Activated CD4-positive, alpha-beta T cell treated with anti-CD3 and anti-CD28 coated beads, Interleukin-2, amount 10 ng/mL, durations not matched to agents 24 days and 14 days (primary cell): ENCODE measurements at places on chromosomes 1 and 21. TPM values are rescaled to one million over a fixed set of nuclear protein-coding genes. Genes with fewer than 3 reads are reported as not detected.

GRCh38 chr1:162007466-162007865 lies 16.2 kb downstream of the OLFML2B start:
- no peaks in the 10 kb centered on the region for H3K36me3 ChIP-seq
- H3K4me1 ChIP-seq, result peaks cover 10% of the 10 kb centered on the region
- peaks cover 2% of the 10 kb centered on the region for H3K27me3 ChIP-seq
- no peak overlapping the region for H3K4me3 ChIP-seq
- no peak for DNase-seq

- no peaks in the 10 kb centered on the region for H3K27me3 ChIP-seq
- no peaks in the 10 kb centered on the region for H3K4me1 ChIP-seq
- no peak for DNase-seq
- H3K36me3 ChIP-seq, result no peaks in the 10 kb centered on the region
Observed at GRCh38 chr1:79646880-79647279, 640.4 kb upstream of the ADGRL4 start.

DNA sequence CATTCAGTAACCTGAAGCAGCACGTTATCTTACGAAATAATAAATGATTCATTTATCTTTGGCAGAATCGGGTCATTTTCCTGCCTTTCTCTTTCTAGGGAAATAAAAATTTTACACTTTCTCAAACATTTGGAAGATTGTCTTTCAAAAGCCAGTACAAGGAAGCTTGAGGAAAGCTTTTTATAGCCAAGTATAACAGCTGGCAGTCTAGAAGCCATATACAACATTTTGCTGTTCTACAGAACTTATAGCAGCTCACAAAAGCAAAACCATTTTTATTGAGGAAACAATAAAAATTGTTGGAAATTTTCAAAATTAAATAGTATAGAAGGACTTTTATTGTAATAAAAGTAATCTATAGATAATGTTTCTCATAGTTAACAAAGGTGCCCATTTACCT lies 448.6 kb downstream of the SMYD3 start:
- DNase-seq, result no peak
- H3K27ac ChIP-seq, result no peak overlapping the region
- H3K27me3 ChIP-seq, result no peaks in the 10 kb centered on the region
- H3K4me1 ChIP-seq, result no peaks in the 10 kb centered on the region

DNA sequence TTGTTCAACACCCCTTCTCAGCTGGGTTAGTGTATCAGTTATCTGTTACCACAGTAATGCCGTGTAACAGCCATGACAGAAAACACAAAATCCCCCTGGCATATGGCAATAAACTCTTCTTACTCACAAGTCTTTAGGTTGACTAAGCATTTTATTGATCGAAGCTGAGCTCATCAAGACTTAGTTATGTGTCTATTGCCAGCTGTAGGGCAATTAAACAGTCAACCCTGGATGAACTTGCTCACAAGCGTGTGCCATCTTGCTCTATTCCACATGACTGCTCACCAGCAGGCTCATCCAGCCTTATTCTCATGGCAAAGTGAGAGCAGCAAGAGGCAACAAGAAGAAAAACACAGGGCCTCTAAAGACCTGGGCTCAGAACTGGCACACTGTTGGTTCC lies 333.8 kb upstream of the PTBP2 start:
- H3K36me3 ChIP-seq, result no peaks in the 10 kb centered on the region
- no peak overlapping the region for H3K27ac ChIP-seq
- no peaks in the 10 kb centered on the region for H3K4me1 ChIP-seq
- H3K4me3 ChIP-seq, result no peak overlapping the region

Gene IGSF5
- not detected in 2 replicates for total RNA-seq

GRCh38 chr1:193763266-193763665 lies 576.9 kb upstream of the B3GALT2 start:
- H3K36me3 ChIP-seq, result no peaks in the 10 kb centered on the region
- no peak overlapping the region for H3K4me3 ChIP-seq
- H3K4me1 ChIP-seq, result no peaks in the 10 kb centered on the region
- no peak for DNase-seq

Gene IRF2BP2
- total RNA-seq, result 206 and 217 TPM in 2 replicates

DNA sequence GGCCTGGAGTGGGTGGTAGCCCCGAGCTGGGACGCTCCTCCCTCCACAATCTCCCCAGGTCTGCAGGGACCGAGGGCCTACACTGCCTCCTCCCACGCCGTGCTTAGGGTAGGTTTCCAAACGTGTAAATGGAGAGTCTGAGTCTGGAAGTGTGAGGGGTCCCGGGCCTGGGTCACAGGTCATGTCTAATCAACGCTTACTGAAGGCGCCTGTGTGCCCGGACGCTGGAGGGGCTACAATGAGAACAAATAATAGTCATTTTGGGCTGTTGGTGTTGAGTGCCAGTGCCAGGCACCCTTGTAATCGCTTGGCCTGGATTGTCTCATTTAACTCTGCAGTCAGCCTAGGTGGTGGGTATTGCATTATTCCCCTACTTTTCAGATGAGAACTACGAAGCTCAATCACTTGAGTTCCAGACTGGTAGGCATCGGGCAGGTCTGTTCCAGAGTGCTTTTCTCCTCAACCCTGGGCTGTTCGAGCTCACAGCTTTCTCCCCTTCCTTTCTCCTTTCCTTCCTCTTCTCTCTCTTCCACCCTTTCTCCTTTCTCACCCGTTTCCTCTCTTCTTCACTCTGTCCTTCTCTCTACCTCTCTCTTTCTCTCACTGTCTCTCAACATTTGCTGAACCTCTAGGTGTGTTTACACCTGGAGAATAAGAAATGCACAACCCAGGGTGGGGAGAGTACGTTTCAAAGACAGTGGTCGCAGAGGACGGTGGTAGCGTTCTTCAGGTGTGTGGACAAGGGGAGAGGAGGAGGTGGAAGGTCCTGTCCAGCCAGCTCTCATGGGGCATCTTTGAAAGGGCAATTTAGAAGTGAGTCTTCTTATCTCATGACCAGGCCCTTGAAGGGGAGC lies 883 bp downstream of the SLC66A1 start:
- peaks cover 1% of the 10 kb centered on the region for H3K36me3 ChIP-seq
- peaks cover 35% of the 10 kb centered on the region for H3K4me1 ChIP-seq
- H3K27ac ChIP-seq, result peak overlapping the region; percentile 75
- peak; percentile 77 for DNase-seq
- H3K4me3 ChIP-seq, result peak overlapping the region; percentile 92

DNA sequence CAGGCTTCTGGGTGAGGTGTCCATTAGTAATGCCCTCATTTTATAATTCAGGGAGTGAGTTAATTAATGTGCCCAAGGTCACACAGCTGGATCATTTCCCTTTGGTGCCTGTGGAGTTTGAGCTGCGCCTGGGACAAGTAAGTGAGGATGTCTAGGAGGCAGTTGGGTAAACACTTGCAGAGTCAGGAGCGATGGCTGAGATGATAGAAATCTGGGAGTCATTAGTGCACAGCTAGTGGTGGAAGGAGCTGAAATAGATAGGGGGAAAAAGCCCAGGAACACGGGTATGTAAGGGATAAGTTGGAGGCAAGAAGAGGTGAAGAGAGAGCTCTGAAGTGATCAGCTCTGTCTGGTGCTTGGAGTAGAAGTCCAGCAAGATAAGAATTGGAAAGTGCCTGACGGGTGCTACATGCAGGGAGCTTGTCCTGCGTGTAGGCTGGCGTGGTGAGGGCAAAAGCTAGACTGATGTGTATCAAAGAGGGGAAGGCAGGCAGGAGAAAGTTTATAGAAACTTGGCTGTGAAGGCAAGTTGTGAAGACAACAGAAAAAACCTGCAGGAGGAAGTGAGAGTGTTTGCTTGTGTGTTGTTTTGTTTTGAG lies 1.7 kb upstream of the SCAF4 start:
- H3K36me3 ChIP-seq, result no peaks in the 10 kb centered on the region
- peaks cover 7% of the 10 kb centered on the region for H3K4me1 ChIP-seq
- DNase-seq, result no peak
- H3K27me3 ChIP-seq, result no peaks in the 10 kb centered on the region
- H3K4me3 ChIP-seq, result no peak overlapping the region

GRCh38 chr1:17658837-17659236 lies 96.3 kb upstream of the ACTL8 start:
- DNase-seq, result no peak
- no peaks in the 10 kb centered on the region for H3K27me3 ChIP-seq
- no peak overlapping the region for H3K4me3 ChIP-seq

DNA sequence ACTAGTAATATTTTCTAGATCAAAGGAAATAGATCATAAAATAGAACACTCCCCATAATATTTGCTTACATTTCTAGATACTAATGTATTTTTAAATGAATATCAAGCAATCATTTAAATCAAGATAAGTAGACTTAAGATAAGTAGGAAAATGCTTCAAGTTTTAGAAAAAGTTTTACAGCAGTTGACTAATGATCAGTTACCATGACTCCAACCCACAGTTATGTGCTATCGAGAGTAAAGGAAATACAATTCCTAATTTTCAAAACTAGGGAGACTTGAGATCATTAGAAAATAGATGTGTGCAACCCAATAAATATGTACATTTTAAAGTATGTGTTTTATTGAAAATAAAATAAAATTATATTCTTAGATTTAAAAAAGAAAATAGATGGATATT lies 95.0 kb downstream of the DENND1B start:
- no peak overlapping the region for H3K4me3 ChIP-seq
- no peaks in the 10 kb centered on the region for H3K27me3 ChIP-seq
- H3K36me3 ChIP-seq, result no peaks in the 10 kb centered on the region
- no peak overlapping the region for H3K27ac ChIP-seq
- DNase-seq, result no peak

Gene LRRN2
- 0.05 TPM in 1 of 2 replicates, not detected in the other for total RNA-seq

GRCh38 chr1:24643363-24644099 lies 429 bp downstream of the SRRM1 start:
- no peaks in the 10 kb centered on the region for H3K27me3 ChIP-seq
- H3K36me3 ChIP-seq, result peaks cover 43% of the 10 kb centered on the region
- DNase-seq, result no peak

DNA sequence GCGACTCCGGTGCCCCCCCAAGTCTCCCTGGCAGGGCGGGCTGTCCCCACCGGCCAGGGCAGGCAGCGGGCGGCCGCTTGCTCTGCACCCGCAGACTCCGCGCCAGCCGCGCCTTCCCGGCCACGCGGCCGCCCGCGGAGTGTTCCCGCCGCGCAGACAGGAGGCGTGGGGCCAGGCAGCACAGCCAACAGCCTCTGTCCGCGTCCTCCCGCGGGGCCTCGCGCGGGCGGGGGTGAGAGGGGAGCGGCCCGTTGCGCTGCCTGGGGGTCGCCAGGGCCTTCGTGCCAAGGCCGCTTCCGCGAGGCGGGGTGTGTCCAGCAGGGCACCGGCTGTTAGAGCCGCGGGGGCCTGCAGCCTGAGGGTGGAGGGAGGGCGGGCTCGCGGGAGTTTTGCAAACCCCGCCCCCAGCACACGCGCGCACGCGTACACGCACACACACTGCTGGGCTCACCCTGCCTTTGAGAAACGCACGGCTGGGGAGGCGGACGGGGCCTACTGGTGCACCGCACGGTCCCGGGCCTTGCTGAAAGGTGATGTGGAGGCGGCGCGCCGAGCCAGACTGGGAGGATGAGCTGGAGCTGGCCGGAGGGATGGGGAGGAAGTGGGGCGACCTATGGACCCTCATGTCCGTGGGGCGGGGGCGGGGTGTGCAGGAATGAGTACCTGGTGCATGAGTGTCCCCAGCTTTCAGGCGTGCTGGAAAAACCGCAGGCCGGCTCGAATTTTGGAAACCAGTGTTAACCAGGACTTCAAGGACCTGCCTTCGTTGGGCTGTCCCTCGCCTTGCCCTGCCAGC lies 41.5 kb downstream of the KIAA1614 start:
- DNase-seq, result peak; percentile 88
- no peak overlapping the region for H3K27ac ChIP-seq
- peaks cover 2% of the 10 kb centered on the region for H3K4me1 ChIP-seq
- H3K36me3 ChIP-seq, result peaks cover 16% of the 10 kb centered on the region

DNA sequence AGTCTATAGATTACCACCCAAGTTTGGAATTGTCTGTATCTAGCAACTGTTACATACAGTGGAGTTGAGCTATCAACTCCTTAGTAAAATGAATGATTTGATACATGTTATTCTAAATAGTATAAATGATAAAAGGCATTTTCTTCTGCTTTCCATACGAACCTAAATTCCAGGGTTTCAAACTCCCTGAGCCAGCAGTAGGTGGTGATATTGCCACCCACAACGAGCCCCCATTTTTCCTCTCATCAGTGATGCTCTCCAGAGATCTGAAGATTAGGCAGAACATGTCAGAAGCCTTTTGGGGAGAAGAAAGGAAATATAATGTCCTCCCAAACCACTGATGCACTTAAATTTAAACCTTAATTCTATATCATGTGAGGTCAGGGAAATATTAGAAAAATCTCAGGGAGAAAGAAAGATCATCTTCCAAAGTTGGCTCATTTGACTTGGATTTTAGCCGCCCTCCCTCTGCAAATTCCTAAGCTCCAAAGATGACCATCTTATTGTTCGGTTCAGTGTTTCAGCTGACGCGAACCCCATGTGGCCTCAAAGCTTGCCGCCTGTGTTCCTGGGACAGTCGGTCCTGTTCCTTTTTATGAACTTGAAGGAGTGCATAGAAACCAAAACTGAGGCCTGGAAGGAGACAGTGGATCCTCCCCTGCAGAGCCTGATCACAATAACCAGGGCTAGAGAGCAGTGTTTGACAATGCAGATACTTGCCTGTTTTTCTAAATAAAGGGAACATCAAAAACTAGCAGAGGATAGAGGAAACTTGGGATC lies 2.3 kb downstream of the EVA1C start:
- peaks cover 16% of the 10 kb centered on the region for H3K4me1 ChIP-seq
- no peak for DNase-seq
- no peak overlapping the region for H3K4me3 ChIP-seq
- no peaks in the 10 kb centered on the region for H3K36me3 ChIP-seq

Gene ATP1A4
- not detected in 2 replicates for total RNA-seq

DNA sequence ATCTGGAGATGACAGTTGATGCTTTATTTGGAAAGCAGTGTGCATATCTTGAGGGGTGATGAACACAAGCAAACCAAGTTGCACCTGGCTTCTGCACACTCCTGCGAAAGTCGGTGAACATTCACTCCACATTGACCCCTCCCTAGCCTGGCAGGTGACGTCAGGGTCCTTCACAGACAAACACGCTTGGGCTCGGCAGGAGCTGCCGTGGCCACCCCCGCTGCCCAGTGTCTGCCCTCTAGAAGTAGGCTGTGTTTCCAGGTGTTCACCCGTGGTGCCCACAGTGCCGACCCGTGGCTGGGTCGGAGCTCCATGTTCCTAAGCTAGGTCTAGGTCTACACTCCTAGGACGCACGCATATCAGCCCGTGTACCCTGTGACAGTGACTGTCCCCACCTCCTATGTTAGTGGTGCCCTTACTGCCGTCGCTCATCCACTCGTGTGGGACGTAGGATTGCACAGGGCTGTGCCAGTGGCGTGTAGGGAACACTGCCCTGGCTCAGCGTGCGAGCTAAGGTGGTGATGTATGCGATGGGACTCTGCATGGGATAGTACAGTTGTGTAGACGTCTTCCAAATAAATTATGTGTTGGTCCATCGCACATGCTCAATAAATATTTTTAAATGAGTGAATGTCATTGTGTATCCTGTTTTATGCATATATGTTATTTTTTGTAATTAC lies 29.0 kb downstream of the PRMT2 start:
- H3K36me3 ChIP-seq, result peaks cover 13% of the 10 kb centered on the region
- peaks cover 5% of the 10 kb centered on the region for H3K27me3 ChIP-seq
- H3K4me1 ChIP-seq, result peaks cover 8% of the 10 kb centered on the region
- no peak overlapping the region for H3K27ac ChIP-seq
- DNase-seq, result peak; percentile 50
- no peak overlapping the region for H3K4me3 ChIP-seq
